HuH-7.5 (cell line): ENCODE measurements at places on chromosomes 6 and 20.
A peak's percentile ranks its signal among the peaks of the same experiment; 100 is the strongest.

- no peak for DNase-seq
Observed at GRCh38 chr20:9214685-9215084, 145.8 kb downstream of the PLCB4 start.

- no peak for DNase-seq
Observed at GRCh38 chr20:1391640-1392442, 1.0 kb downstream of the FKBP1A start.

- peak; percentile 43 for DNase-seq
Observed at GRCh38 chr6:139135578-139136545, 982 bp downstream of the HECA start.

- DNase-seq: no peak
Observed at GRCh38 chr20:31712112-31712553, 10.5 kb downstream of the BCL2L1 start.

- no peak for DNase-seq
Observed at GRCh38 chr20:8361006-8361652, 229.1 kb downstream of the PLCB1 start.

- no peak for DNase-seq
Observed at GRCh38 chr6:44868910-44869309, 459.2 kb upstream of the RUNX2 start.

GRCh38 chr6:157840261-157840660 lies 17.2 kb downstream of the SNX9 start:
- DNase-seq: no peak

DNA sequence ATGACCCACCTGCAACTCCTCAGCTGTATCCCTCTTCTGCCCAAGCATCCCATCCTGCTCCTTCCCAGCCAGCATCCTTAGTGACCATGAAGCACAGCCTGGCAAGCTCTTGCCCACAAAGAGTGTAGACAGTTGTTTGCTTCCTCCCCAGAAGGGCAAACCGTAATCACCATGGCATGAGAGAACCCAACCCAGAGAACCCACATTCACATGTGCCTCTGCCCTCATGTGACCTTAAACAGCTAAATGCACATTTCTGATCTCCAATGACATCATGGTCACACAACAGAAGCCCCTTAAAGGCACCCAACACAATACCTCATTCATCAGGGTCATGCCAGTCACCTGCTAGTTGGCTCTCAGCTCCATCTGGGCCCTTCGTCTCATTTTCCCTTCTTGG lies 162.8 kb upstream of the CDYL start:
- DNase-seq: no peak

DNA sequence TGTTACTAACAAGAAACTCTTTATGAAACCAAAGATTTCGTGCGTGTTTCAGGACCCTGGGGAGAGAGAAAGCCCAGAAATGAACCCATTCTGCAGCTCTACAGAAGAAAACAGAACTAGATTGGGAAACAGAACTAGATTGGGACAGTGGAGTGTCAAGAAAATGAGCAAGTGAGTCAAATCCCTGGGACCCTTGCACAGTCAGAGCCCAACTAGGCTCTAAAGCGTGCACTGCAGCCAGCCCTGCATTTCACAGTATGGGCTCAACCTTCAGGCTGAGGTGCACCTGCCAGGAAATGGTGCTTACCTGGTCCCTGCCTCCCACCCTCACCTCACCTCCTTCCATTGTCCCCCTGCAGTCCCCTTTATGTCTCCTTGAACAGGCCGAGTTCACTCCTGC lies 39.7 kb downstream of the BFSP1 start:
- no peak for DNase-seq

DNA sequence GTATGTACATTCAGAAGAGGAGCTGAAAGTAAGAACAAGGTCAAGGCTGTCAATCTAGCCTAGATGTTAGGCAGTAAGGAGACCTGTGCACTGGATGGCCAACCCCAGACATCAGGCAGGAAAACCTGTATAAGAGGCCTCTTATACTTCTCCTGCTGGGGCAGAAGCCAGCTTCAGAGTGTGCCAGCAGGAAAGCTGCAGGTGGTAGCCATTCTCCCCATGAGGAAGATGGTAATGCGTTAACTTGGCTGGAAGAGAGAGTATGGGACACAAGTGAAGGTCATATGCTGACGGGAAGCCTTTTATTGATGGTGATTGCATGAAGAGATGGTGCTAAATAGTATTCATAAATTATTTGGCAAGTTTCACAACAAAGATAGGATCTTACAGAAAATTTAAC lies 20.6 kb downstream of the NHLRC1 start:
- DNase-seq: no peak
